ENCODE measurements at places on chromosomes 16 and 17.

DNA sequence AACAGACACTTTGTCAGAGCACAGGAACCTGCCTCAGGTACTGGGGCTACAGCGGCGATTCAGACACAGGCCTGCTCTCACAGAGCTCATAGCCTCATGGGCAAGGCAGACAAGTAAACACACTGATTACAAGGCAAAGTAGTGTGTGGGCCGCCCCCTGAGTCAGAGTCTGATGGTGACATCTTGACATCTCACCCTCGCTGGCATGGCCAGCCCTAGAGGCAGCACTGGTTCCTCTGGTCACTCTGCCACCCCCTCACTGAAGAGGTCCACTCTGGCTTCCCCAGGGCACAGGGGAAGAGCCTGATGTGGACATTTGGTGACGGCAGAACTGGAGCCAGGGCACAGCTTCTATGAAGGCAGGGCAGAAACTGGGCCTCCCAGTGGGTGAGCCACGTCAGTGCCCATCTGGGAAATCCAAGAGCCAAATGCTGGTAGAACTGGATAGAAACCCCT lies 32.9 kb upstream of the TOB1 start:
- no peak for DNase-seq

GRCh38 chr17:70658840-70659239 lies 489.5 kb downstream of the KCNJ2 start:
- DNase-seq, result no peak

GRCh38 chr16:56331399-56331798 lies 93.9 kb downstream of the AMFR start:
- no peak for DNase-seq

GRCh38 chr17:44924107-44924544 lies 8.8 kb upstream of the GFAP start:
- no peak for DNase-seq

GRCh38 chr16:4697848-4698291 lies 4.5 kb downstream of the NUDT16L1 start:
- no peak for DNase-seq

DNA sequence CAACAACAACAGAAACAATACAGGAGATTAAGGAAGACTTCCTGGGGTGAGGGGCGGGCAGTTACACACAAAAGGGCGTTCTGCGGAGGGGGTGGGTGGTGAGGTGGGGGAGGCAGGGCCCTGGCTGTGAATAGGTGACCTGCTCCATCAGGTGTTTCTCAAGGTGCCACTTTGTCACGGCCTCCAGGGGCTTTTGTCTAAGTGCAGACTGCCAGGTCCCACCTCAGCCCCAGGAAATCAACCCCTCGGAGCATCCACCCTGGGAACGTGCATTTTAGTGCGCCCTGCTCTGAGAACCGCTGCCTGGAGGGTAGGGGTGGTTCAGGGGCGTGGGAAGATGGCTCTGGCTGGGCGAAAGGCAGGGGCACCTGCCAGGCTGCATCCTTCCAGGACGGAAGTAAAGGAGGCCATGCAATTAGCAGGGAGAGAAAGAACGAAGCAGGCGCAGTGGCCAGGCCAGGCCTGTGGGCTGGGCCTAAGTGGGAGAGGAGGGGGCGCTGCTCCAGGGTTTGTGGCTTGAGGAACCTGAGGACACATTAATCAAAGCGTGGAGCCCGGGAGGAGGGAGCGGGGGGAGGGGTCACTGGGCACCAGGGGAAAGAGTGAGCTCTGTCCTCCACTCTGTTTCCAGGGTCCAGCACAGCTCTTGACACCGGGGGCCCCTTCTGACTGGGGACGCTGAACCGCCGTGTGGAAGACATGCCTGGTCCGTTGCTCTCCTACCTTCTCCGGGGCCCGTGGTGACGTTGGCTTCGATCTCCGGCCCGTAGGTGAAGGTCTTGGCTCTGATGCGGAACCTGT lies 49.4 kb upstream of the CDC42EP4 start:
- no peak for DNase-seq
